ENCODE measurements at places on chromosomes 4 and X.

GRCh38 chr4:151530783-151531182 lies 121.8 kb downstream of the FHIP1A start:
- no peak for DNase-seq

- no peak for DNase-seq
Measured at GRCh38 chr4:142567199-142567598, 278.9 kb downstream of the INPP4B start.

GRCh38 chr4:76614589-76614988 lies 179.6 kb downstream of the SHROOM3 start:
- DNase-seq, result no peak

GRCh38 chr4:143109376-143109775 lies 75.3 kb upstream of the USP38 start:
- DNase-seq, result no peak

GRCh38 chrX:116239944-116240840 lies 69.6 kb downstream of the AGTR2 start:
- DNase-seq, result no peak

DNA sequence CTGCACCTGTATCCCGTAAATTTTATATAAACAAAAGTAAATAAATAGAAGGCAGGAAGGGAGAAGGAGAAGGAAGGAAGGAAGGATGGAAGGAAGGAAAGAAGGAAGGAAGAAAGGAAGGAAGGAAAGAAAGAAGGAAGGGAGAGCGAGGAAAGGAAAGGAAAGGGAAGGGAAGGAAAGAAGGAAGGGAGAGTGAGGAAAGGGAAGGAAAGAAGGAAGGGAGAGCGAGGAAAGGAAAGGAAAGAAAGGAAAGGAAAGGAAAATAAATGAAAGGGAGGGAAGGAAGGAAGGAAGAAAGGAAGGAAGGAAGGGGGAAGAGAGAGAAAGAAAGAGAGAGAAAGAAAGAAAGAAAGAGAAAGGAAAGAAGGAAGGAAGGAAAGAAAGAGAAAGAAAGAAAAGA lies 43.0 kb upstream of the FRG1 start:
- no peak for DNase-seq

DNA sequence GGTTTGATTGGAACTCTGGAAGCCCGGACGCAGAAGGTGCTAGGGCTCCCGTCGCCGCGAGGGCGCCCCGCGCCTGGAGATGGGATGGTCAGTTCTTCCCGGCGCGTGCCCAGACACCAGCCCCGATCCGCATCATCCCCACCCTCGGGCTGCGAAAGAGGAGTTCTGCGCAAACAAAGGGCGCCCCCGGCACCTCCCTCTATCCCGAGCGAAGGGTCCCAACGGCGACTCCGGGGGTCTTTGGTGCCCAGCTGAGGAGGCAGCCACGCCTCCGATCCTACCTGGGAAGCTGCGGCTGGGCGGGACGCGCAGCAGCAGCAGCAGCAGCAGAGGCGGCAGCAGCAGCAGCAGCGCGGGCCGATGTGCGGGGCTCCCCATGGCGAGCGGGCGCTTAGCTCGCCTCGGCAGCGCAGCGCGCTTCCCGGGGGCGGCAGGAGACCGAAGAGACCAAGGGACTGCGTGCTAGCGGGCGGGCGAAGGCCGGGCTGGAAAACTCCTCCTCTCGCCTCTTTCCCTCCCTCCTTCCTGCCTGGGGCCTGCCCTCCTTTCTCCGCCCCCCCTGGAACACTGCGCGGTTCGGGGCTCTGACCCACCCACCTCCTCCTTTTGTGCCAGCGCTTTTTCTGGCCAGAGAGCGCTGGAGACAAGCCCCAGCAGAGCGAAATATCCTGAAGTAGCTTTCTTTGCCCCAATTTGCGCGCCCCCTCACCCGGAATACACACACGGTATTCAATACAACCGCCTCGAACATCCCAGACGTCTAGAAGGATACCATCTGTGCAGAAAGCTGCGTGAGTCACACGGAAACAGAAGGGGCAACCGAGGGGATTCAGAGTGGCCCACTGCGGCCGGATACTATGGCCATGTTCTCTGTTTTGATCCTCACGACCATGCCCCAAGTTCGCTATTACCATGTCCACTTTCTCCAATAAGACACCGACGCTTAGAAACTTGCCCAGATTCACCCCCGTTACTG lies at the start of gene SRPX:
Gene SRPX (minus strand): TSS at position 457 of the 976 bp plus-strand sequence. CDS start 79 bp downstream, at position 378.
- DNase-seq, result peak; percentile 3

- no peak for DNase-seq
Measured at GRCh38 chr4:1375051-1375721, 28.2 kb downstream of the UVSSA start.

- no peak for DNase-seq
Measured at GRCh38 chr4:36255577-36255976, 11.3 kb upstream of the ARAP2 start.

DNA sequence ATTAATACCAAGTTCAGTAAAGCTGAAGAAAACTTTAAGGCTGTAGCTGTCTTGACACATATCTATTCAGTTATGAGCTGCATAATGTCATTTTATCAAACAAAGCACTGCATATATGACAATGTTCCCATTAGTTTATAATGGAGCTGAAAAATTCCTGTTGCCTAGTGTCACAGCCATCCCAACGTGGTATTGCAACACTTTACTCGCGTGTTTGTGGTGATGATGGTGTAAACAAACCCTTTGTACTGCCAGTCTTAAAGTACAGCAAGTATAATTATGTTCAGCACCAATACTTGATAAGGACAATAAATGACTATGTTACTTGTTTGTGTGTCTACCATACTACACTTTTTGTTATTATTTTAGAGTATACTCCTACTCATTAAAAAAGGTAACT lies 1415.6 kb upstream of the PCDH7 start:
- DNase-seq, result no peak

- no peak for DNase-seq
Measured at GRCh38 chr4:20899591-20899990, 199.3 kb downstream of the PACRGL start.

DNA sequence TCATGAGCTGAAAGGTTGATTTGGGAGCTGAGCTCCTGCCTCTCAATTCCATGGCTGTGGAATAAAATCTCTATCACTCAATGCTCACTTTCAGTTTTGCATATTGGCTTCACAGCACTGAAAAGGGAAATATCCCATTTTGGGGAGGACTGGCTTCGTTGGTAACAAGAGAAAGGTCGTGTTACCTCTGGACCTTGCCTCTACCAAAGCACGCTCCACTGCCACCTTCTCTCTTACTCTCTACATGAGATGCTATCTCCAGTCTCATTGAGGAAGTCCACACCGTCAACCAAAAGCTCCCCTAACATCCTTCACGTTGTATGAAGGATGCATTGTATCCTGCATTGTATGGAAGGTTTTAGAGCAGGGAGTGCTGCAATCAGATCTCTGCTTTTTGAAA lies 195.0 kb upstream of the LDB2 start:
- DNase-seq, result no peak

DNA sequence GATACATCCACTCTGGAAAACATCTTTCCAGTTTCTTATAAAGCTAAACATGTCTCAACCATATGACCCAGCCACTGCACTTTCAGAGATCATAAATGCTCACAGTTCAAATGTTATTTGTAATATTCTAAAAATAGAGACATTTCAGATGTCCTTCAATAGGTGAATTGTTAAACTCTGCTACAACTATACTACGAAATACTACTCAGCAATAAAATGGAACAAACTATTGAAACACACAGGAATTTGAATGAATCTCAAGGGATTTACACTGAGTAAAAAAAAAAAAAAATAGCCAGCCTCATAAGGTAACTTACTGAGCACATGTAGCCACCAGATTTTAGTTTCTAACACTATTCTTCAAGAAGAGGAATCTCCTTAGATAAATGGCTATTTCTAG lies 253.9 kb downstream of the PCDH18 start:
- DNase-seq, result no peak

Measured in head of caudate nucleus (tissue), 42 donors.